Lung microvascular endothelial cell (primary cell): ENCODE measurements at places on chromosomes 4 and X. TPM values are rescaled to one million over a fixed set of nuclear protein-coding genes. Genes with fewer than 3 reads are reported as not detected.

DNA sequence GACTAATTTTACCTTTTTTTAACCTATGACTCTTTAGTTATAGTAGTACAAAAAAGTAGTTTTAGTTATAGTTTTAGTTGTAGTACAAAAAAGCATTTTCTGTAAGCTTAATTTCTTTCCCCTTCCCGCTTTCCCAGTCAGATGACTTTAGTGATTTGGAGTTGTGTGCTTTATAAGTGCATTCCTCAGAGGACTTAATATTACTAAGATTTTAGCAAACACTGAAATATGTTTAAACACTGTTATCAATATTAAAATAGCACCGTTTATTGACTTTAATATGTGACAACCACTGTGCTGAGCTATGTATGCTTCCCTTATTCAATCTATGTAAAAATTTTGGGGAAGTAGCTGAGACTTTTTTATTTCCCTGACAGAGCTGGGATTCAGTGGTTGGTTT, 22.8 kb downstream of the GUF1 start:
- DNase-seq = no peak

- DNase-seq = no peak
These were observed 99.1 kb downstream of the TRAPPC11 start for GRCh38 chr4:183758061-183758757.

DNA sequence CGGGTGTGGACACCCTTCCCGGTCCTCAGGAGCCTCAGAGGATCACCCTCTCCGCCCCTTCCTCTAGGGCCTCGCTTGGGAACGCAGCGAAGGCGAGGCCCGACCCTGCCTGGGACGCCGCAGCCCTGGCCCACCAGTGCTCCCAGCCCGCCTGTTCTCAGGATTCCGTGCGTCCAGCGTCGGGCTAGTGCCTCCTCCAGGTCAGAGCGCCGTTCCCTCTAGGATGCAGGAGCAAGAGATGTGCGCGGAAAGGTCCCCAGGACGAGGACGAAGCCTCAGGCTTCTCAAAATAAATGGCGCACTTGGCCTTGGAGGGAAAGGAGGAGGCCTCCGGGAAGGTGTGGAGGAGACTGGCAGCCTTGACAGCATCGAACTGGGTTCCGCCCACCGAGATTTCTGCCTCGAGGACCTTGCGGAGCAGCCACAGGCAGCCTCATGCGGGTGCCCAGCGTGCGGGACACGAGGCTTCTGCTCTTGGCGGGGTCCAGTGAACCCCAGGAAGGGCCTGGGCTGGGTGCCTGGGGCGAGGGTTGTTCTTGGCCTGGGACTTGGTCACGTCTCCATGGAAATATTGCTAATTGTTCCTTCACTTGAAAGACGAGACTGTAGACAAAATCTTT, 35.1 kb downstream of the PITX2 start:
- DNase-seq = no peak

DNA sequence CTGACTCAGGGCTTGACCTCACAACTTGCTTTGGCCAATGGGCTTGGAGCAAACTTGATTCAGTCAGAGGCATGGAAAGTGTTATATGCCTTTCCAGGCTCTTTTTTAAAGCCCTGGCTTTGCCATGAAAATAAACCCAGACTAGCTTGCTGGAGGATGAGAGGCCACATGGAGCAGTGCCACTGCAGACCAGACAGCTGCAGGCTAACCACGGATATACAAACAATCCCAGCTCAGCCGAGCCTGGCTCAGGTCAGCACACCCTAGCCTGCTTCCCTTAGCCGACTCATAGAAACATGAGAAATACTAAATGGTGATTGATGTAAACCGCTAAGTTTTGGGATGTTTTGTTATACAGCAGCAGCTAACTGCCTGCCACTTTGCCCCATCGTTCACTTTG, 345.1 kb downstream of the ARHGAP10 start:
- DNase-seq = no peak

The NEXMIF gene
- total RNA-seq = under 0.01 TPM in 1 of 2 replicates, not detected in the other
